ENCODE measurements at places on chromosomes 5 and 9.

DNA sequence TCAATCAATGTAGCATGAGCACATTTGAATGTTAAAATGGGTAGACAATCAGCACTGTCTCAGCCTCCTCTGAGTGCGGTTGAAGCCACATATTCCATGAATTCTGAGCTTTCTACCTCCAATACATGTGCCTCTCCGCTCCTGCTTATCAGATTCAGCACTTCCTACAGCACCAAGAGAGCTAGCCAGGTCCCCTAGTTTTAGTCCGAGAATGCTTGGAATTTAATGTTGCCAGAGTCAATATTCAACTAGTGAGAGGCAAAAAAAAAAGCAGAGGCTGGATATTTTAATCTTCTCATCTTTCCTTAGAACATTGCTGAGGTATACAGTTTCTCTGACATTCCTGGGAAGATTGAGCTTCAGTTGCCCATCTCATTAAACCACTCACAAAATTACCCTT lies 1979.1 kb upstream of the CDH9 start:
- DNase-seq: no peak

GRCh38 chr5:11432116-11432515 lies 472.1 kb downstream of the CTNND2 start:
- no peak for DNase-seq

DNA sequence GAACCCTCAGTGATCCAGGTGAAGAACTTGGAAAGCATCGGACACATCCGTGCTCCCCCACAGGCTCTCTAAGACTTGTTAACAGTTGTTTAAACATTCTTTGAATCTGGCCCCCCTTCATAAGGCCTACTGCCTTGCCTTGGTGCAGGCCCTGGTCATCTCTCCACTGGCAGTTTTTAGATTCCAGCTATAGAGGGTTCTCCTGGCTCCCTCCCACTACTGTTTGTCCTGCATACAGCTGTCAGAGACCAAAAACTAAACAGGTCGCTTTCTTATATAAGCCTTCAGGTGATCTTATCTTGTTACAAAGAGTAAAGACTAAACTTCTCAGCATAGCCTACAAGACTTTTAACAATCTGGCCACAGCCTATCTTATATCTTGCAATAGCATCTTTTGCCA lies 32.3 kb downstream of the NRG2 start:
- no peak for DNase-seq

DNA sequence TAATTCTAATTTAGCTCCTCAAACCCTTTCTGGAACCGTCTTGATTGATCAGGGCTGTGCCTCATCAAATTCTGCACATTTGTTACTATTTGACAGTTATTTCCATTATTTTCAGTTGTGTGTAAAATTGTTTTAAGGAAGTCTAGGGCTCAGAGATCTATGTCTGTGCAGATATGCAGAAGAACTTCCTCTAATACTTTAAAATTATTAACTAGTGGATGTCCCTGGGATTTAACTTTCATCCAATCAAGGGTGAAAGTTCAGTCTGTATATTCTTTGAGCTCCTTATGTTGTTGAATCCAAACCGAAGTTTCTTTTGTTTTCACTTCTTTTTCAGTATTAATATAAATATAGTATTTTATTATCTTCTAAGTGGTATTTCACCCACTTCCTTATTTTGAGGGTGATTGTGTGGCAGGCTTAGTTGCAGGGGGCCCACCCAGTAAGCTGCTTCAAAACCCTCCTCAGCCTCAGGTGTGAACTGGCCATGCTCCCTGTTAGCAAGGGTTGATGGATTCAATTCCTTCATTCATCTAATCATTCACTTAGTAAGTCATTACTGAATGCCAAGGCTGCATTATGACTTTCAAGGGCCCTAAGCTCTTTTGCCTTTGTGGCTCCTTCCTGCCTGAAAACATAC lies 2.1 kb upstream of the CAMLG start:
- no peak for DNase-seq

DNA sequence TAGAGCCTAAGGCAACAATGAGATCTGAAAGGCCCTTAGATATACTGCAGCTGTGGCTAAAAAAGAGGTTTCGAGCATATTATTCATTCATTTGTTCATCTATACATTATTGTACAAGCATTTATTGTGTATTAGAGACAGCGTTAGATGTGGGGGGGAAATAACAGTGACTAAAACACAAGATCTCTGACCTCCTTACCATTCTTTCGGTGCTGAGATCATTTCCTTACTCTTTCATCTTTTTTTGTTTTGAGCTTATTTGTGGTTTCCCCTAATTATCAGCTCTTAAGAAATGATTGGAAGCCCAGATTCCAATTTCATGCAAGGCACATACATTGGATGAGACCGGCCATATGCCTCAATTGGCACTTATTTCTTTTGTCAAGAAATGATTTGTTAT lies 113.2 kb downstream of the SEC61B start:
- no peak for DNase-seq

- no peak for DNase-seq
Measured at GRCh38 chr5:141960018-141960417, 2.0 kb upstream of the PCDH12 start.

- no peak for DNase-seq
Measured at GRCh38 chr5:161093100-161093499, 241.1 kb upstream of the ATP10B start.

DNA sequence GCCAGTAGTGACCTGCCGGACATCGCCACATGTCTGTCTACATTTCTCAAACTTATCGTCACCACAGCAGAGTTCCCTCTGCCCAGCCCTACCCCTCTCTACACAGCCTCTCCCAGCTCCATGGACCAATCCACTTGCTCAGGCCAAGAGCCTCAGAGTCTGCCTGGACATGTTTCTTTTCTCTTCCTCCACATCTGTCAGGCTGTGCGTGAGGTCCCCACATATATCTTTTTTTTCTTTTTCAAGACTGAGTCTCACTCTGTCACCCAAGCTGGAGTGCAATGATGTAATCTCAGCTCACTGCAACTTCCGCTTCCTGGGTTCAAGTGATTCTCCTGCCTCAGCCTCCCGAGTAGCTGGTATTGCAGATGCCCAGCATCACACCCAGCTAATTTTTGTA lies 62.7 kb upstream of the GGTA1 start:
- no peak for DNase-seq

- no peak for DNase-seq
Measured at GRCh38 chr5:128040927-128041326, 42.6 kb upstream of the SLC12A2 start.

DNA sequence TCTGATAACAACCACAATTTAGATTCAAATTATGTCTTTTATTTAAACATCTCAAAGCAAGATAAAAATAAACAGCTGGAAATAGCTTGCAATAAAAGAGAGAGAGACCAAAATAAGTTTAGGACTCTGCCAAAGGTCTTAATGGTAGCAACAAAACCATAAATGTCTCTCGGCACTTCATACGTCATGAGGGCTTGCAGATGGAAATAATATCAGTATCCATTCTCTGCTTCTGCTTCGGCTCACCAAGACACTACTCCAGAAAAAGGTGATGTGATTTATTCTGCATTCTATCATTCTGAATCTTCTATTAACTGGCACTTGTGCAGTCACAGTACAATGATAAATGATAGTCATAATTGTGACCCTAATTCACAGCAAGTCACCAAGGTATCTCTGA lies 56.1 kb downstream of the EBF1 start:
- no peak for DNase-seq

GRCh38 chr5:56434986-56435385 lies 201.9 kb upstream of the ANKRD55 start:
- DNase-seq: no peak

GRCh38 chr9:136596630-136597031 lies 50.8 kb upstream of the NOTCH1 start:
- DNase-seq: no peak

- no peak for DNase-seq
Measured at GRCh38 chr5:116273448-116274242, 188.8 kb downstream of the COMMD10 start.

DNA sequence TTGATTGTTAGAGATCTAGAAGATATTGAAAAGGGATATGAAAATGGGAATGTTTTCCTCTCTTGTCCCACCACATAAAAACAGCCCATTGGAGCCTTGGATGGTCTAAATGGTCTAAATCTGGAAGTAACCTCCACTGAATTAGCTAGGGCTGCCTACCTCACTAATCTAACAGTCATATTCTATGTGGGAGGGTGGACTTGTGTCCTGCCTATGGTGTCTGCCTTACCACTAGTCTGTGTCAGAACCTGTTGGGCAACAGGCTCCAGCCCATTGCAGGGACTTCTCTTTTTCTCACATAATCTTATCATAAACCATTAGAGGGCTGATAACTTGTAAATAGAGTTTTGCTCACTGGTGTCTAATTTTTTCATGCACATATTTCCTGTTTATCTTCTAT lies 548.8 kb upstream of the CDH18 start:
- DNase-seq: no peak

DNA sequence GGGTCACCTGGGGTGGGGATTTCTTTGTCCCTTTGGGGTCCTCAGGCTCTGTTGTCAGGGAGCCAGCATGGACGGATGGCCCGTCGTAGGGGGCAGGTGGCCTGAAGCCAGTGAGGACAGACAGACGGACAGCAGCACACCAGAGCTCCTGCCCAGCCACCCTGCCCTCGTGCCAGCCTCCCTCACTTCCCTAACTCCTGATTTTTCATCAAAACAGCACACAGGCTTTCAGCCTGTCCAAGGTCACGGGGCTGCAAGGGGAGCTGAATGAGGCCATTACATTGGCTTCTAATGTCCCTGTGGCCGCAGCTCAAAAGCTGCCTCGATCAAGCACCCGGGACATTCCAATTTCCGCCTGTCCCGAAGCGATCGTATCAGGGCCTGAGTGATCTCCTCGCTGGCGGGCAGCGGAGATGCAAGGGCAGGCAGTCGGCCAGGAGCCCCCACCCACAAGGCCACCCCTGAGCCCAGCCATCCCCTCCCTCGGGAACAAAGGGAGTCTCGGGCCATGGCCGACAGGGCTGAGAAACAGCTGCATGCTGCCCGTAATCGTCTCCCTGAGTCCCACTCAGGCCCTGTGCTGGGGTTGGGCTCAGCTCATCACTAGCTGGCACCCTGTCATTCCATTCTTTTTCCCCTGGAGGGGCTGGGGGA lies 50.5 kb upstream of the RNU6ATAC start:
- DNase-seq: no peak

DNA sequence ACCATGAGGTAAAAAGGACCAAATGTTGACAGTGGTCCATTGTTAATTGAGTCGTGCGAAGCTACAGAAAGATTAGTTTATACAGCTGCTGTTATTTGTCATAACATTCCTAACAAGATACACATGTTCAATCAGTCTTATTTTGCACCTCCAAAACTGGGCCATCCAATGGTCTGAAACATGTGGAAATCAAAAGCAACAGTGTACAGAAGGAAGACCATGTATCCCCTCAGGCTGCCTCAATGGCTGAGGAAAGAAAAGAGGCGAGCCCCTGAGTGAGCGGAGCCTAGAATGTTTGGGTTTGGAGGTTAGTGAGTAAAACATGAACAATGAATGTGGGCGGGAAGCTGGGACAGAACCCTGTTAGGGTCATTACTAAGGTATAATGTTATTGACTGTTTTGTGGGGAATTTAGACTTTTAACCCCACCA lies 35.6 kb downstream of the NFIB start:
- no peak for DNase-seq

GRCh38 chr5:95949810-95950209 lies 11.8 kb downstream of the ELL2 start:
- no peak for DNase-seq

DNA sequence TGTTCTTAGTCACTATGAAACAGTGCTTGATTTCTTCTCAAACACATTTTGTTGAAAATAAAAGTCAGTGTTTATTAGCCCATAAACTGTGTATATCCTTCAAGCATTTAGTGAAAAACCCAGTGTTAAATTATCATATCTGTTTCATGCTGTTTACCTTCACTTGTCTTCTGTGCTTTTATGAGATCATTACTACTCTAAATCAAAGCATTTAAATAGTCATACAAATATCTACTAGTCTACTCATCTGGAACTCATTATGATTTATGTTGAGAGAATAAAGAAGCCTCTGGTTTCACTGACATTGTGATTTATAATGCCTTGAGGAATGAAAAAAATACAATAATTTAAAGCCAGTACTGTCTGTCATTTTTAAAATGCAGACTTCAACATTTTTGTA lies 366.5 kb downstream of the SLCO4C1 start:
- no peak for DNase-seq

DNA sequence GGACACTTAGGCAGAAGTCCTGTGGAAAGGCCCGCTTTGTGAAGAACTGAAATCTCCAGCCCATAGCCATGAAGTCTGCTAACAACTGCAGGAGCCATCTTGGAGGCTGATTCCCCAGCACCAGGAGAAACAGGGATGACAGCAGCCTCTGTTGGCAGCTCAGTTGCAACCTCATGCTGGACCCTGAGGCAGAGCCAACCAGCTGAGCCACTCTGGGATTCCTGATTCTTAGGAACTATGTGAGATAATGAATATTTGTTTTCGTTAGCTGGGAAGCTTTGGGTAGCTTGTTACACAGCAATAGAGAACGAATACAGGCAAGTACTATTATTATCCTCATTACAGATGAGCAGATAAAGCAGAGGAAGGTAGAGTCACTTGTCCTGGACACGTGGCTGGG lies 210.5 kb upstream of the ANKH start:
- no peak for DNase-seq

DNA sequence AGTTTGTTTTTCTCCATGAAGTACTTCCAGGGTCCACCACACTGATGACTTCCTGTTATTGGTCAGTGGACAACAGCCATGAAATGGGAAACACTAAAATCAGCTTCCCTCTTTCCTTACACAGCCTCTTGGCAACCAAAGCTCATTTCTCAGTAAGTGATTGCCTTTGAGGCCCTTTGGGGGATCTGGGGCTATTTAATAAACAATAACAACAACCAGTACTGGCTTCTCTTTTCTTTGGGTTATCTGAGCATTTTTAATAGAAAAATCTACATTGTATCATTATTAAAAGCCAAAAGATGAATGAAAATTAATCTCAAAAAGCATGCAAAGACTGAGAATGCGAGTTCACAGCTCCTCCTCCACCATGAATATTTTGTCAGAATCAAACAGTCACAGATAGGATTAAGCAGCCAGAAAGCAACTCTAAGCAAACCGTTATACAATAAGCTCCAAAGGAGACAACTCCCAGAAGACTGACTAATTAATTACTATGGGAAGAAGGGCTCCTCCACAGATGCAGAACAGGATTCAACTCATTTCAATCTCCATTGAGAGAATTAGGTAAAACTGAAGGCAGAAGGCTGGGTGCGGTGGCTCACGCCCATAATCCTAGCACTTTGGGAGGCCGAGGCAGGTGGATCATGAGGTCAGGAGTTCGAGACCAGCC lies 68.3 kb downstream of the SERINC5 start:
- no peak for DNase-seq

DNA sequence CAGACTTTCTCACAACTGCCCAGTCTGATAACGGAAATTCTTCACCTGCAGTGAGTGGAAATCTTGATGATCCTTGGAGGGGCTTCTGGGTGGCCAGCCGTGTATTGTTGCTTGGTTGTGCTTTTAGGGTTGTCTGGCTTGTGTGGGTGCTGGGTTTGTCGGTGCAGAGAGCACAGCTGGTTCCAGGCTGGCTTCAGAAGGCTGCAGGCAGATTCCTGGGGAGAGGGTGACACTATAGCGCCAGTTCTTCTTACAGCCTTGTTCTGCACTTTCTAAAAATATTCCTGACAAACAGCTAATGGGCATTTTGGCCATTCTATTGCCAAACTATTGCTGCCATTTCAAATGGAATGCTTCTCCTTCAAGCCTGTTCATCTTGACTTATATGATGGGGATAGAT lies 99.3 kb downstream of the PDZD2 start:
- DNase-seq: no peak

All from stimulated activated CD4-positive, alpha-beta T cell treated with anti-CD3 and anti-CD28 coated beads, TNF-alpha, amount 100 ng/mL, for 24 hours (primary cell).